CD8-positive, alpha-beta memory T cell (primary cell): ENCODE measurements at places on chromosomes 4 and X. TPM values are rescaled to one million over a fixed set of nuclear protein-coding genes. Genes with fewer than 3 reads are reported as not detected.

- no peak for DNase-seq
Observed at GRCh38 chr4:13704035-13704434, 76.5 kb upstream of the BOD1L1 start.

DNA sequence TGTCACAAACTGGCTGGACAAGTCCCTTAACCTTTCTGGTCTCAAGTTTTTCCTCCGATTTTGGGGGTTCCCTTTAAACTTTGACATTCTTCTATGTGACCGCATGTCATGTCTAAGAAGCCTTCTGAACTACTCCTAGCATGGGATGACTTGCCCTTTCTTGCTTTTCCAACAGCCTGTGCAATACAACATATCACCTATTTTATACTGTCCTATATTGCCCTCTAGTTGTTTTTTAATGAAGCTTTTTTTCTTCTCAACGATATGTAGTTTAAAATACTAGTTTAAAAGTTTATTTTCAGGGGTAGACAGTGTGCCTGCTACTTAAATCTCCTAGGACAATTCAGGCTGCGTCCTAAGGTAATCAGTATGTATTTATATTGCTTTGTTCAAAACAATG, 1.0 kb upstream of the IGBP1 start:
- DNase-seq: no peak

DNA sequence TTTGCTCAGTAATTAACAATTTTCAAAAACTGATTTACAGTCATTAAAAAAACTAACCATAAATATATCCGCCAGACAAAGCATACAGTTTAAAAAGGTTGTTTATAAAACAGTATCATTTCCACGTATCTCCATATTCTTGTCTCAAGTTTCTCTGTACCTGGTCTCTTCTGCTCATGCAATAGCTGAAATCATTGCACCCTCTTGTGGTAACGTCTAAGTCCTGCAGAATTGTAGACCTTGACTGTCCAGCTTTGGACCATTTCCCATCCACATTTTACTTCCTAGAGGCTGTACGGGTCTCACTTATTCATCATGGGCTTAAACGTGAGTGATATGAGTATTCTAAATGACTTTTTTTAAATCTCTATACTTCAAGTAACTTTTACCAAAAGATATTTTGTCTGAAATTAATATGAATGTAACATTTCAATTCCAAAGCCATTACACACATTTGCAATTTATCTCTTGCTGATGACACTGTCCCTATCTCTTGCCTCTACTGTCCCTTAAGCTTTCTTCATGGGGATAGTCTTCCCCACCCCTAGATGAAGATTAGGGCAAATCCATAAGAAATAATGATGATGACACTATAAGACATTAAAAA, 118.5 kb downstream of the BTC start:
- DNase-seq: no peak

The AFF2 gene
- not detected for polyA plus RNA-seq
